ENCODE measurements at places on chromosomes 11 and 22.

DNA sequence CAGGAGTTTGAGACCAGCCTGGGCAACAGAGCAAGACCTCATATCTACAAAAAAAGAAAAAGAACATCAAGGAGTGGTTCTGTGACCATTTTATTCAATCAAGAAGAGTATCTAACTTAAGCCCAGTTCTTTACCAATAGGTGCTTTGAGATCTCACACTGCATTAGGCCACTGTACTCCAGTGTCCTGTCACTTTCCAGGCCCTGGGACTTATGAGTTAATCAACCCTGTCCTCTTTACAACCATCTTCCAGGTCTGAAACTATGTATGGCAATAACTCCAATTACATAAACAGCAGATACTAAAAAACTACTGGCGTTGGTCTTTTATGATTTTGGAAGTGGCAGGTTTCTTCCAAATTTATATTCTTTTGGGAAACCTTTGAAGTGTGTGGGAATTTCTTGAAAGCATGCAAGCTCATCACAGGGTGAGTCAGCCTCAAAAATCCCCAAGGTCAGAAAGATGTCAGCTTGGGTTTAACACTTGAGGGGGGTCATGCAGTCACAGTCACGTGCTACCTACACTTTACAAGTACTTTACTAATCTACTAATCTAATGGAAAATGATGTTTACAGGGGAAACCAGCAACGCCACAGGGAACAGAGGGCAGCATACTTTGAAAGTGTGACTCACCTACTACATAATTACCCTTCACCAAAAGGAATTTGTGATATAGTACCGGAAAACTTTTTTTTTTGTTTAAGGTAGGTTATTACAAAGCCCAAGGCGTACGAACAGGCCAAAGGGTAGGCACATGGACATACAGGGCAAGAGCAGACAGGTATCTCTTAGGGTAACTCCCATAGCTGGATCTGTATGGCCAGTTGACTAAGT lies 15.6 kb downstream of the PISD start:
- no peak for DNase-seq

DNA sequence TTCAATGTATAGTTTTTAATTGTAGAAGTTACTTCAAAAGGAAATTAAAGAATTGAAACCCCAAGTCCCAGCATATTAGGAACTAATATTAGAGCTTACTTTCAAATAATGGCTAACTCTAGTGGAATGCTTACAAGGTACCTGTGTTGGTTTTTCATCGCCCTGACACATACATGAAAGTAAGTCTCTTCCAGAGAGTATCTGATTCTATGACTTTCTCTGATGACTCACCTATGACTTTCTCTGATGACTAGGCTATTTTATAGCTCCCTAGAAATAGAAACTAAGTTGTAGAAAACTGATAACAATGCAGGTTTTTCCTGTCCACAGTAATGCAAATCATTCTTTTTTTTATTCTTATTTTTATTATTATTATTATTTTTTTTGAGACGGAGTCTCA lies 33.6 kb upstream of the MMP7 start:
- DNase-seq, result no peak

- DNase-seq, result no peak
Observed at GRCh38 chr11:108713076-108713790, 48.4 kb downstream of the DDX10 start.

- DNase-seq, result no peak
Observed at GRCh38 chr11:86885311-86885710, 69.9 kb downstream of the FZD4 start.

- no peak for DNase-seq
Observed at GRCh38 chr11:8030526-8031247, 43.5 kb downstream of the EIF3F start.

GRCh38 chr11:93051186-93051585 lies 81.7 kb downstream of the MTNR1B start:
- no peak for DNase-seq

DNA sequence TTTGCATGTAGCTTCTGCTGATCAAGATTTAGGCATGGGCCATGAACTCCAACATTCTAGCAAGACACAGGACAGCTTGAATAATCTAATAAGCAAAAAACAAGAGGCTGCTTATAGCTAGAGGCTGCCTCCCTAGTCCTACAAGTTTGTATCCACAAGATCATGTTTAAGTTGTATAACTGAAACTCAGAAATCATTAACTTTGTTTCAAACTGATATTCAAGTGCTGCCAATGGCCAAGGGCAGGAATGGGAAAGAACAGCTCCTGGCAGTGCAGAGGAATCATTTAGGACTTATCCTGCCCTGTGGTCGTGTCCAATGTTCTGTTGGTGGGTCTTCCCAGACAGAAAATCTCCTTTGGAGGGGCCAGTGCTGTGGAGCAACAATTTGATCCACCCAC lies 209.6 kb upstream of the DDI1 start:
- DNase-seq, result no peak

GRCh38 chr11:22263613-22264012 lies 70.7 kb downstream of the ANO5 start:
- no peak for DNase-seq

DNA sequence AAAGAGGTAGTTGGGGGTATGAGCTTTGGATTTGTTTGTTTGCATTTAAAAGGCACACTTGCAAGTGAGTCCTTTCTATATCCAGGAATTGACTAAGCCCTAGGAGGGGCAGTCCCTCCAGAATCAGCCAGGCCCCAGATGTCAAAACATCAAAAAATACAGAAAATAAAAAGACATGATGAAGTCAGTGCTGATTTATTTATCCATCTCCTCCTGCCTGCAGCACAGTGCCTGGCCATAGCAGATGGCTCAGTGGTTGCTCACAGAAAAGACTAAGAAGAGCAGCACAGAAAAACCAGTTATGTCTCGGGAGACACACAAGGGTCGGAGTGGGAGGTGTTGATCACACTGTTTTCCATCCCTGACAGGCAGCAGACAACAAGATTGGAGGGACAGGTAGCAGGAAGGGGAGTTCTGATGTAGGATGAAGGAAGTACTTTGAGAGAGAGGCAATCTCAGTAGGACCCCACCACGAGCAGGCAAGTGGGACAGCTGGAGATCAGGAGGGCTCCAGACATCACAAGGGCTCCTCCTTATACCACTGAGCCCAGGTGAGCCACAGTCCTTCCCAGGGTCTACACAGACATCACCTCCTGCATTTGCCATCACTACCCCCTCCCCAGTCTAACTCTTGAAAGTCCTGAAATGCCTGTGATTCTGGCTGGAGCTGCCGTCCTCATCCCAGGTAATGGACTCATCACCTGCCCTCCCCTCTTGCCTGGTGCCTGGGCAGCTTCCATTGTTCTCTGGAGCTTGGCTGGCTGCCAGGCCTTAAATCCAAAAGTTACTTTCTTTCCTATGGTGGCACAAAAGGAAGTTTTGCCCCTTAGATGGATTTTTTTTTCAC lies 32.3 kb downstream of the TMPRSS5 start:
- no peak for DNase-seq

- DNase-seq, result no peak
Observed at GRCh38 chr11:70381872-70382861, 16.2 kb upstream of the CTTN start.

- DNase-seq, result no peak
Observed at GRCh38 chr11:12789596-12790215, 115.5 kb downstream of the TEAD1 start.

- DNase-seq, result no peak
Observed at GRCh38 chr11:13227676-13228255, 49.8 kb upstream of the BMAL1 start.

DNA sequence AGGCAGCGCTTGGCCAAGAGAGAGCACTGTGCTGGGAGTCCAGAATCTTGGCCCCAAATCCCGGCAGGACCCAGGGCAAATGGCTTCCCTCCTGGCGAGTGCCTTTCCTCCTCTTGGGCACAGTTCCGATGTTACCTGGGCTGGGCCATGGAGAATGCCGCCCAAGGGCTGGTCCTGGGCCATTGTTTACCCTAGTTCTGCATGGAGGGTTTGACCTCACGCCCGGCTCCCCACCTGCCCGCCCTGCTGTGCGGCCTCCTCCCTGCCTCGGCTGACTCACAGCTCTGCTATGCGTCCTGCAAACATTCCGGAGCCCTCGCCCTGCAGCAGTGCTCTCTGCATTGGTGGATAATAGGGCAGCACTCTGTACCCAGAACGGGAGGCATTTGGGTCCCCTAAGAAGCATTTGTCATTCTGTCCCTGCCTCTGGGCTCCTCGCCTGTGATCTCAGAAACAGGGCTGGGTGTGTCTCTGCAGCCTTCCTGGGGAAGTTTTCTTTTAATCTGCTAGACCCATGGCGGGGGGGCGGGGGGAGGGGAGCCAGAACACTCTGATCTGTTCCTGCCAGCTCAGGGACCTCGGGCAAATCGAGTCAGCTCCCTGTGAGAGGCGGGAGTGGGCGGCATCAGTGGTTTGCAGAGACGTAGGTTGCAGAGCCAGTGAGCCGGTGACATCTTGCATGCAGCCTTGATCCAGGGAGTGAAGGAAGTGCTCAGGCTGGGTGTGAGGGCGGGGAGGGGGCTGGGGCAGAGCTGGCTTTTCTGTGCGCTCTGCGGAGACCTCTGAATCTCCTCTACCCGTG lies 32.9 kb upstream of the SMIM38 start:
- DNase-seq, result no peak

DNA sequence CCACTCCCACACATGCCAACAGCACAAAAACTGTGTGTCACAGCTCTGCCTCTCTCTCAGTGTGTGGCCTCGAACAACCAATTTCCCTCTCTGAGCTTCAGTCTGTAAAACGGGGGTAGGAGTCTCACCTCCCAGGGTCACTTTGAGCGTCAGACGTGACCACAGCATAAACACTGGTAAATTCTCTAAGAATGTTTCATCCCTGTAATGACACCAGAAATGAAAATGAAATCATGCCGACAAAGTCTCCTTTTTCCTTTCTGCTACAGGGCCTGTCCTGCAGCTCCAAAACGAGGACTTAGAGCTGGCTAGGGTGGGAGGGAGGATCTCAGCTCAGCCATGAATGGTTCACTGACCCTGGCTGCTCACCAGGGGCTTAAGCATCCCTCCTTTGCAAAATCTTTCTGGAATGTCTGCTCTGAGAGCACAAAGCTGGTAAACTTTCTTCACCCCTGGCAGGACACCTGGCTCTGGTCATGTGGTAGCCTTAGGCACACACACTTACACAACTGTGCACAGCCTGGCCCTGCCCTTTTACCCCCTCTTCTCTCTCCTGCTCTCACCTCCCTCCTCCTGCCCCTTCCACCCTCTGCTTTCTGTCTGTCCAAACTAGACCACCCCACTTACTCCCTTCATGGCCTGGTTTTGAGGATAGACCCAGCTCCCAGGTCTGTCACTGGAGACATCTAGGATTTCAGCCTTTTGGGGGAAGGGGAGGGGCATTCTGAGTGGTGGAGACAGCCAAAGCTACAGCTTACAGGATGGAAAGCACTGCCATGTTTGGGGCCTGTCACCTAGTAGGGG lies 12.3 kb upstream of the TSKU start:
- no peak for DNase-seq

DNA sequence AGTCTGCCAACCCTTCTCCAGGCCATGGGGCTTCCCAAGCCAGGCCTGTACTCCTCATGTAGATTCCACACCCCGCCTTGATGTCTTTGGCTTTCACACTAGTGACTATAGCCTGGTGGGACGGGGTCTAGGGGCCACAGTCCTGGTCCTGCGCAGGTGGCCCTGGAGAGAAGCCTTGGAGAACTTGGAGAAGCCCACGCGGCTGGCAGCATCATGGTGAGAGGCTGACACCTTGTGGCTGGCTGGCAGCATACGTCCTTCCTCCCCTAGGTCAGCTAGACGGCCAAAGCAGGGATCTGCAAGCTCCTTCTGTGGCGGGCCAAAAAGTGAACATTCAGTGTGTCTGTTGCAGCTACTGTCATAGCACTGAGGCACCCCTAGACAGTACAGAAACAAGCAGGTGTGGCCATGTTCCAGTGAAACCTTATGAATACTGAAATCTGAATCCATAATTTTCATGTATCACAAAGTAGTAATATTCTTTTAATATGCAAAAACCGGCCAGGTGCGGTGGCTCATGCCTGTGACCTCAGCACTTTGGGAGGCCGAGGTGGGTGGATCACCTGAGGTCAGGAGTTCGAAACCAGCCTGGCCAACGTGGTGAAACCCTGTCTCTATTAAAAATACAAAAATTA lies 42.0 kb downstream of the FAM83F start:
- no peak for DNase-seq

- DNase-seq, result no peak
Observed at GRCh38 chr11:120612513-120613263, 101.1 kb downstream of the GRIK4 start.

DNA sequence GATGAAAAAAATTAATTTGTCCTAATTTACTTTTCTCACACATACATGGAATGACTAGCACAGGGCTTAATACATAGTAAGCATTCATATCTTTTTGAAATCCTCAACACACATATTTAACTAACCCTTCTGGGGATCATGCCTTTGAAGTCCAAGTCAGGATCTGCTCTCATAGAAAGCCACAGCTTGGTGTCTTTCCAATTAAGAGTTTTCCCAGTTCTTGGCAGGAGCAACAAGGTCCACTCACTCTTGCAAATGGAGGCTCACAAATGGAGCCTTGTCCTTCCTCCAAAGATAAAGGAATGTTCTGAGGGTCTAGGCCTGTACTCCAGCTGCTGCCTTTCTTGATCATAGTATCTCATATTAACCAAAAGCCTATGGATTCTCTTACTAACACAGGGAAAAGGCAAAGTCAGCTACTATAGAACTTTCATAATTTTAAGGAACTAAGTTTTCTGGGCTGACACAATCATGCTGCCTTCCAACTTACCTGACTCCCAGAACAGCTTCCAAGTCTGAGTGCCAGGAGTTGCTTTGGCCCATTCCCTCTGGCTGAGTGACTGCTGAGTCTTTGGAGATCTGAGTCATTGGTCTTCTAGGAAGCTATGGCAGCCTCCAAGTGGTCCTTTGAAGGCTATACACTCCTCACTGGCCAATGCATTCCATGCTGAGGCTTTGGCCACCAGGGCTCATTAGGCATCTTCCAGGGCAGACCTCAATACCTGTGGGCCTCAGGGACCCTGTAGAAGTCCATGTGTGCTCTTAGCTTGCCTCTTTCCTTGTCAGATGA lies 25.8 kb upstream of the NUCB2 start:
- DNase-seq, result no peak

DNA sequence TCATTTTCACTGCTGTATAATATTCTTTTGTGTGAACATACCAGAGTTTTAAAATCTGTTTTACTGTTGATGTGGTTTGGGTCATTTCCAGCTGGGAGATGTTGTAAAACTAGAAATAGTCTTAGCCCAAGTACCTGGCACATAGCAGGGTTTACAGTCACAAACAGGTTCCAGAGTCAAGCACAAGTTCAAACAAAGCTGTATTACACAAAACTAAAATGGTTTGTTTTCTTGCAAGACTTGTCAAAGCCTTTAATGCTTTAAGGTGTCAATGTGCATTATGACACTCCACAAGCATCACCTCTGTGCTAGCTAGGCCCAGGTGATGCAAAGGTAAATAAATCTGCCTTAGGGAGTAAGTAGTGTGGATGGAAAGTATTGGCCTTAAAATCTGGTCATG lies 379.1 kb downstream of the MN1 start:
- DNase-seq, result no peak

- DNase-seq, result no peak
Observed at GRCh38 chr11:108235633-108236032, 12.8 kb downstream of the ATM start.

- DNase-seq, result no peak
Observed at GRCh38 chr11:107176148-107177105, 158.2 kb upstream of the GUCY1A2 start.

Data from NCI-H2081 treated with DMSO at 0.1 percent for 48 hours (cell line).